ENCODE measurements at places on chromosomes 6 and 20.

DNA sequence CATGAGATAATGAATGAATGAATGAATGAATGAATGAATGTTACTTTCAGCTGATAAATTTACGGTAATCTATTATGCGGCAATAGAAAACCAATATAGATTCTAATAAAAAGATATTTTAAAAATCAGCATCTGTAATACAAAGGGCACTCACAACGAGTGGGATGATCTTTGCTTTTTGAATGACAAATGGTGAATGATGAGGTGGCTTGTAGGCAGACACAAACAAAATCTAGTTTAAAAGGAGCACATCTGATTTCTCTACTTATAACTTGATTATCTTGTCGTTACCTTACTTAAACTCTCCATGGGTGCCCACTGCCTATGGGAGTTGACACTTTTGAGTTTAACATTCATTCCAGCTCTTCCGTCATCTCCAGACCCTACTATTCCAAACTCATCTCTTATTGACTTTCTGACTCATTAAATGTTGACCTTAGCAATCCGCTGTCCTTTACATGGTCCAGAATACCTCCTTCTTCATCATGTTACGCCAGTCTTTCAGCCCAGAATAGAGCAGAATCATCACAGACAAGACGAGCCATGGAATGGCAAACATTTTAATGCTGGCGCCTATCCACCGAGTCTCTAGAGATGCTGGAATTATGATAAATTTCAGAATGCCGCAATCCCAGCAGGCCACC is 41.3 kb downstream of the NHLRC1 start:
- DNase-seq: no peak

DNA sequence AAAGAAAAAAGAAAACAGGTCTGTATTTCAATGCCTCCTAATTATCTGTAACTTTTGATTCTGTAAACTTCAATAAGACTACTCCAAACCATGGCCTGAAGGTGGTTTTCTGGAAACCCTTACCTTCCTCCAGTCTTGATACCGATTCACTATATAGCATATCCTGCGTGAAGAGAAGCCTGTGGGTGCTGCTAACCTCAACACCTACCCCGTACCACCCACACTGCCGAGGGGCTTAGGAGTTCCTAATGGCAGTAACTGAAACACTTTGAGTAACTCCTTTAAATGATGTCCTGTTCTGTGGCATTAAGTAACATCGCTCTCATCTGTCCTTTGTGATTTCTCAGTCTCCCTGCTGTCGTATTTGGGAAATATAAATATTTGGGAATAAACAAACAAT is 104.5 kb upstream of the CARMIL1 start:
- DNase-seq: no peak

DNA sequence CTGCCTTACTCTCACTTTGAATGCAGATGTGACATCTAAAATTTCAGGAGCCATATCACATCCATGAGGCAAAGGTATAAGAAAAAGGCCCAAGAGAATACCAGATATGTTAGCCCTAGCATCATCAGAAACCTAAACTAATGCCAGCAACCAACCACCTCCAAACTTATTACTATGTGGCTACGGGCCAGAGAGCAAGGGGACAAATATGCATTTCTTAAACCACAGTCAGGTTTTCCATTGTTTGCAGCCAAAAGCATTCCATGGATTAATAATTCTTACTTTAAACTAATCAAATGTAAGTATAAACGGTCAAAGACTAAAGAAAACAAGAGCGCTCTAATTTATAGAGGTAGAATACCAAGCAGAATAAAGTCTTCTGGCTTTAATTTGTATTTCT is 84.7 kb downstream of the TASP1 start:
- no peak for DNase-seq

- DNase-seq: no peak
Observed at GRCh38 chr6:5772408-5773120, 234.2 kb downstream of the NRN1 start.

GRCh38 chr20:1937316-1937976 is 42.2 kb downstream of the SIRPA start:
- no peak for DNase-seq

DNA sequence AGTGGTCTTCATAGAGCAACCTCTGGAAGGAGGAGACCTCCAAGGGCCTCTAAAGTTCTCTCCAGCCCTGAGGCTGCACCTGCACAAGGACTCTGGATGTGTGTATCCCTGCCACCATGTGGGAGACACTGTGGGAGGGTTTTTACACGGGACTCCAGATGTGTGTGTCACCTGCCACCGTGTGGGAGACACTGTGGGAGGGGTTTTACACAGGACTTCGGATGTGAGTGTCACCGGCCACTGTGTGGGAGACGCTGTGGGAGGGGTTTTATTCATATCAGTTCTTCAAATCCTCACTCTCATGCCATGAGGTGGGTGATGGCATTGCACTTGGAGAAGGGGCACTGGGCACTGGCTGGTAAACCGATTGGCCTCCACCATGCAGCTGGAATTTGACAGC is 90.2 kb upstream of the SSTR4 start:
- DNase-seq: no peak

GRCh38 chr6:116697480-116697879 is 16.5 kb downstream of the KPNA5 start:
- DNase-seq: no peak
